Stimulated activated CD8-positive, alpha-beta memory T cell treated with anti-CD3 and anti-CD28 coated beads, Interleukin-2, amount 100 ng/mL, for 48 hours (primary cell): ENCODE measurements at places on chromosomes 12 and 14.

DNA sequence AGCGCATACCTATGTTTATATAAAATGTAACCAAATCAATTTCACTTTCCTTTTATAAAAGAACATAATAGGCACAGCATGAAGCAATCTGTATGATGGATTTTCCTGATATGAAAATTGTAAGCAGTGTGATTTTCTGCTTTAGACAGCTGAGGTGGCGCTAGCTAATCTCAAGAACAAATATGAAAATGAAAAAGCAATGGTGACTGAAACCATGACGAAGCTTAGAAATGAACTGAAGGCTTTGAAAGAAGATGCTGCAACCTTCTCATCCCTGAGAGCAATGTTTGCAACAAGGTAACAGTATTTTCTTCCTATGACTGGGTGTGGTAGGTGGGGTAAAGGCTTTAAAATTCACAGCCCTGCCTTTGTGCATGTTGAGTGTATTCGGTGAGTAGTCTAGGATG lies 65.0 kb upstream of the FGD4 start:
- DNase-seq = no peak

GRCh38 chr14:80456209-80456608 lies 244.9 kb upstream of the DIO2 start:
- no peak for DNase-seq

GRCh38 chr12:88432531-88433490 lies 147.5 kb downstream of the KITLG start:
- DNase-seq = no peak

GRCh38 chr12:12660201-12660600 lies 35.8 kb downstream of the GPR19 start:
- no peak for DNase-seq

- DNase-seq = no peak
Observed at GRCh38 chr12:130440411-130441080, 102.9 kb downstream of the PIWIL1 start.

DNA sequence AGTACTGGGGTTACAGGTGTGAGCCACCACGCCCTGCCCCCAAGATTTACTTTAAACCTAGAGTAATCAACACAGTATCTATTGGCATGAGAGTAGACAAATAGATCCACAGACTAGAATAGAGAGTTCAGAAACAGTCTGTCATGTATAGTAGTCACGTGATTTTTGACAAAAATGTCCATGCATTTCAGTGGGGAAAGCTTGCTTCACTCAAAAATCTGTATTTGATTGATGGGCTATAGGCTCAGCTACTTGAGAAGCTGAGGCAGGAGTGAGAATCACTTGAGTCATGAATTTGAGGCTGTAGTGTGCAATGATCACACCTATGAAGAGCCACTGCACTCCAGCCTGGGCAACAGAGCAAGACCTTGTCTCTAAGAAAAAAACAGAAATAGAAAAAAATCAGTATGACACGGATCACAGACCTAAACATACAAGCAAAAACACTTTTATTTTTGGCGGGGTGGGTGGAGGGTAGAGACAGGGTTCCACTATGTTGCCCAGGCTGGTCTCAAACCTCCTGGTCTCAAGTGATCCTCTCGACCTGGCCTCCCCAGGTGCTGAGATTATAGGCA lies 7.6 kb upstream of the ORAI1 start:
- DNase-seq = no peak

- peak; percentile 69 for DNase-seq
Observed at GRCh38 chr14:103091041-103091882, 3.3 kb upstream of the EXOC3L4 start.

- no peak for DNase-seq
Observed at GRCh38 chr12:66120477-66120876, 10.1 kb downstream of the LLPH start.

DNA sequence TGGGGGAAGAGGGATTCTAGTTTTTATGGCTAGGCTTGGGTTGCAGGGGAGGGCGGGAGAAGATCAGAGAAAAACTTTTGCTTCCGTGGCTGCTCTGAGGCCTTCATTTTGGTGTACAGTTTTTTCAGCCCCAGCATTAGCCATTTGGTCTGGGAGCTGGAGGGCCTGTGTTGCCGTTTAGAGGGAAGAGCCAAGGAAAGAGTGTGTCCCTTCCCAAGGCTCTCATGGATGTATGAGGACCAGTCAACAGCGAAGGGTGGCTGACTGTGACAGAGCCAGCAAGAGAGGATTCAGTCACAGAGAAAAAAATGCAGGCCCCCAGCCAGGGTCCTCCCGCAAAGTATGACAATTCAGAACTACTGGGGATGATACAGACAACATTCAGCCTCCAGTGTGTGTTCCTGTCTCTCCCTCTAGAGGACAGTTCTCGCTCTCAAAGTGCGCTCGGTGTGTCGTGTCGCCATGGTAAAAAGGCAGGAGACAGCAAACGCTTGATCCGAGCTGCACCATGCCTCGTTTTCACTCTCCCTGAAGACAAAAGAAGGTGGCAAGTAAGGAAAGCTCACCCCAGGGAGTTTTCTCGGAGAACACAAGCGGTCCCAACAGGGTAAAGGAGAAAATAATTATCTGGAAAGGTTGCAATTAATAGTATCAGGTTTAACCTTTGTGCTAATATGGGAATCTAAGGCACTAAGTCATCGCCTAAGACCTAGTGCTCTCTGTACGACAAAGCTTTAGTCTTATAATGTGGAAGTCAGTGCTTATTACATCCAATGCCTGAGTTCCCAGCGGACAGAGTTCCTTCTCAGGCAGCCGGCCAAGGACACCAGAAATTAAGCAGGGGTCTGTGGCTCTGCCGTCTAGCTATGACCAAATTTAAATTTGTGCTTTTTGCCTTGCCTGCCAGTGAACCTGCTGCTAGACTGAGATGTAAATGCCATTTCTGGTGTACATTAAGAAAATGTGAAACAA lies 157.3 kb upstream of the PLXNC1 start:
- no peak for DNase-seq

GRCh38 chr12:94220804-94221203 lies 72.4 kb downstream of the PLXNC1 start:
- DNase-seq = no peak

DNA sequence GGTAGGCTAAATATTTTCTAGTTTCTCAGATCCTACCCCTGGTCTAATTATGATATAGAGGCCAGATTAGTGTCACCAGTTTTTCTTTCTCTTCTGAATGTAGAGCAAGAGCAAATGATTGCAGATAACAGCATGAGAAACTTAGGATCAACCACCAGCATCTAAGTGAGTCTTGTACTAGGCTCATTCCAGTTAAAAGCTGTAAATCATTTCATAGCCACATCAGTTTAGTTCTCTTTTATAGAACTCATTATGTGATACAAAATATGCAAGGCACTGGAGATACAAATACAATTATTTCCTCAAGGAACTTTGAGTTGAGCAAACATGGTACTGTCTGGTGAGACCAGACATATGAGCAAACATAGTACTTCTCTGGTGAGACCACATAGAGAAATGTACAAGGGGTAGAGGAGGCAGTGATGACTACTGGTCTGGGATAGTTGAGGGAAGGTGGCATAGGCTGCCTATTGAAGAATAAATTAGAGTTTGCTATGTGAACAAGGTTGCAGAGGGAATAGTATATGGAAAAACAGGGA lies 59.5 kb downstream of the CRADD start:
- no peak for DNase-seq
